ENCODE measurements at places on chromosomes 7 and 10.

DNA sequence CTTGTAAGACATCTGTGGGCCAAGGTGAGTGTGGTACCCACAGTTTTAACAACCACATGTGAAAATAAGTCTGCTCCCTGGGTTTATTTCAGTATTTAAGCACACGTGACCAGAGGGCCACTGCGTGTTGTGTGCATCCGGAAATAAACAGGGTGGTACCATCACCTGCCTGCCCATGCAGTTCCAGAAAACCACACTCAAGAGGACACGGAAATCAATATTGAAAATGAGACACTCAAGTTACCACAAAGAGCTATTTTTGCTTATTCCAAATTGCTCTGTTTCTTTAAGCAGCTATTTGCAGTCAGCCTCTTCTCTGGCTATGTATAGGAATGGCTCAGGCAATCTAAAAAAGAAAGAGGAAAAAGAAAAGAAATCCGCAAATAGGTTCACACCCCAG lies 71.8 kb upstream of the LOXL4 start:
- DNase-seq, result no peak

DNA sequence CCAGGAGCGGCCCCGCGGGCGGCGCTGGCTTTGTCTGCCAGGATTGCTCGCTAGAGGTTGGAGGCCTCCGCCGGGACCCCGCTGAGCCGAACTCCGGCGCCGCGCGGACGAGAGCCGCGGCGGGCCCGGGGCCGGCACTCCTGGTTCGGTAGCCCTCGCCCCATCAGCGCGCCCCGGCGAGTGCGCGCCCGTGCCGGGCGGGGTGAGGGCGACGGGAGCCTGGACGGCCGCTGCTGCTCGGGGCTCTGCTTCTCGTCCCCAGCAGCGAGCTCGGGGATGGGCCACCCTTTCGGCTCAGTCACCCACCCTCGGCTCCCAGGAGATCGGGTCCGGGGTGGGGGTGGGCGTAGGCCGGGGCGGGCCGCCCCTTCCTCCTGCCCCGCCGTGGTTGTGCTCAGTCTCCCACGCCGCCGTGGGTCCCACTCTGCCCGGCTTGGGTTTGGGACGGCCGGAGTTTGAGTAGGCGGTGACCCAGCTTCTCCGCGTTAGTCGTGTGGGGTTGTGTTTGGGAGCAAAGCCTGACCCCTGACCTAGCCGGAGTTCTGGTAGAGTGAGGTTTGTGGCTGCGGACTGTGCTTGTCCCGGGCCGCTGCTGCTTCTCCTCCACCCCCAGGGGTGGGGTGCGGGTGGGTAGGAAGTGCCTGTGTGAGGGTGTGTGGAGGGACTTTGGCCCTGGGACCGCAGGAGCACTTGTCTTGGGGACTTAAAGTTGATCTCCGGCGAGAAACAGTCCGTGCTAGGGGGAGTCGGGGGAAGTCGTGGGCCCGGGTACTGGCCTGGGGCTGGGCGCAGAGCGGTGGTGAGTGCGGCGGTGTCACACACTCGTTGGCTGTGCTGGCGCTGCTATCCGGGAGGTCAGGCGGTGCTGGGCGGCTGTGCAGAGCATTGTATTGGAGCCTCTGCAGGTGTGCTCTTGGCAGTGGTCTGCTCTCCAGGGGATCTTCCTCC lies 677 bp downstream of the TSPAN14 start:
- peak; percentile 70 for DNase-seq

- peak; percentile 87 for DNase-seq
Measured at GRCh38 chr7:114085592-114086501, 167.0 kb upstream of the PPP1R3A start.

- no peak for DNase-seq
Measured at GRCh38 chr10:99045671-99046070, 190.0 kb downstream of the HPSE2 start.

GRCh38 chr7:83148776-83149175 lies 13.9 kb downstream of the PCLO start:
- peak; percentile 45 for DNase-seq

DNA sequence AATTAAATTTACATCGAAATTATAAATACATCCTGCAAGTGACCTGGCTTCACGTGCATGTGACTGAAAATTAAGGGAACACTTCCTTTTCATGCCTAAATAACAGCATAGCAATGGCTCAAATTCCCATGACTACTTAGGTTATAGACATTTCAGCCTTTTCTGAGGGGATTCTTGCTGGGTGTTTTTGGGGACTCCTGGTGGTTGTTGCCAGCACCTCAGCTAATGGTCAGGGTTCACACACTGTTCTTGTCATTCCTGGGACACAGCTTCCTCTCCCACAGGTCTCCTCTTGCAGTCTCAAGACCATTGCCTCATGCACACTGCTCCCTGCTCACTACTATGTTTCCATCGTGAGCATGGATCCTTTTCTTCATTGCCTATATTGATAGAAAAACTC lies 148.9 kb upstream of the GLI3 start:
- DNase-seq, result no peak

- DNase-seq, result no peak
Measured at GRCh38 chr7:54591404-54592386, 49.5 kb downstream of the VSTM2A start.

- DNase-seq, result no peak
Measured at GRCh38 chr10:107420196-107420595, 255.7 kb upstream of the SORCS1 start.

GRCh38 chr7:36710186-36710791 lies 14.0 kb downstream of the AOAH start:
- DNase-seq, result no peak

DNA sequence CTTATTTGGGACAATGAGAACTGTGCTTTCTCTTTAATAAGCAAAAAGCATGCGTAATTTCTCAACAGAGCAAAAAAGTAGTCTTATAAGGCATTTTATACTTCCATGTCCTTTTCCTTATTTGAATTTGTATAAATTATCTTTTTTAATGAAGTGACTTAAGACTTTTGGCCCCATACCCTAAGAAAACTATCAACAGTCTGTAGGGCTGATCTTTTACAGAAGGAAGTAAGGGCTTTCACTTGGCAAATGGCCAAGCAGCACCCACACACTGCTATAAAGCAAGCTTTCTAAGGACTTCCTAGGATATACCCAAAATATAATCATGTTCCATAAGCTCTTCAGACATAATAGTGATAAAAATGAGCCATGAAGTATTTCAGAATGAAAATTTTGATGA lies 3.4 kb downstream of the CRPPA start:
- no peak for DNase-seq

GRCh38 chr7:21642422-21642821 lies 99.6 kb downstream of the DNAH11 start:
- no peak for DNase-seq

DNA sequence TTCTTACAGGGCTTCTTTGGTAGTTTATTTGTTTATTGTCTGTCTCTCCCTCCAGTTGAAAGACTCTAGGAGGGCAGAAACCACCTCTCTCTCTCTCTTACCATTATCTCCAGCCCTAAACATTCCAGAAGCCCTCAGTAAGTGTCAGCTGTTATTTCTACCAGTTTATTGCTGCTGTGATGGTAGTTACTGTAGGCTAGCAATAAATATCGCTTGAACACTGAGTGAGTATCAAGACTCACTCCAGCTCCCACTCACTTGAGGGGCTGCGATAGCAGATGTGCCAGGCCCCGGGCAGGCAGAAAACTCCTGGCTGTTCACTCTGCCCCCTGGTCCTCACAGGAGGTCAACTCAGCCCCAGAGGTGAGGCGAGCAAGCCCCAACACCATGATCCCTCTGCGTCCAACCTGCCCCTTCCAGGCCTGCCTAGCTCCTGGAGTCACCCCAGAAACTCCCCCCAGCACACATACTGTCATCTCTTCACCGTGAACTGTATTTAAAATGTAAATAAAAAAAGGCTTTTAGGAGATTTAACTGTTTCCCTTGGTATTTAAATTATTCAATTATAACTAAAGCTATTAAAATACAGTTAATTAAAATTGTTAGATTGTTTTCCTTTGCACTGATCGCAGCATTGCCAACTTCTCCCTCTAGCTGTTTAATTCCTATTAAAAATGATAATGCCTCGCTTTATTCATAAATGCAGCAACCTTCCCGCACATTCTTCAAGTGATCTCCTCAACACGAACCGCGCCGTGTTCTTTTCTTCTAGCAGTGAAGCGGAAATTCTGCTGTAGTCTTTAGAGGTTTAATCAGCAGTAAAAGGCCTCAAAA lies 321.1 kb upstream of the ZMIZ1 start:
- no peak for DNase-seq

- no peak for DNase-seq
Measured at GRCh38 chr10:111142092-111142768, 65.4 kb downstream of the ADRA2A start.

- DNase-seq, result no peak
Measured at GRCh38 chr7:47579458-47579857, 2.5 kb downstream of the TNS3 start.

DNA sequence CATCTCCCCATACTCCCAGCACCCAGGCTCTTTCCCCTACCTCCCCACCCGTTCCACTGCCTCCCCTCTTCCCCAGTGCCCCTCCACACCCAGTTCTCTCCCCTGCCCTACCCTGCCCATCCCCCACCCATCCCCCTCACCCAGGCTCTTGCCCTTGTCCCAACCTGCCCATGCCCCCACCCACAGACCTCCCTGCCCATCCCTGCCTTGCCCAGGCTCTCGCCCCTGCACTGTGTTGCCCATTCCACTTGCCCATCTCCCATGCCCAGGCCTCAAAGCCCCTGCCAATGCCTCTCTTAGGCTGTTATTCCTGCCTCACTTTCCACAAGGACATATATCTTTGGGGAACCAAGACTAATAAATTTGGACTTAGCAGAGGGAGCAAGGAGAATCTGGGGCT lies 262.6 kb upstream of the CXCL12 start:
- DNase-seq, result no peak

- no peak for DNase-seq
Measured at GRCh38 chr10:129568583-129569344, 101.7 kb downstream of the MGMT start.

DNA sequence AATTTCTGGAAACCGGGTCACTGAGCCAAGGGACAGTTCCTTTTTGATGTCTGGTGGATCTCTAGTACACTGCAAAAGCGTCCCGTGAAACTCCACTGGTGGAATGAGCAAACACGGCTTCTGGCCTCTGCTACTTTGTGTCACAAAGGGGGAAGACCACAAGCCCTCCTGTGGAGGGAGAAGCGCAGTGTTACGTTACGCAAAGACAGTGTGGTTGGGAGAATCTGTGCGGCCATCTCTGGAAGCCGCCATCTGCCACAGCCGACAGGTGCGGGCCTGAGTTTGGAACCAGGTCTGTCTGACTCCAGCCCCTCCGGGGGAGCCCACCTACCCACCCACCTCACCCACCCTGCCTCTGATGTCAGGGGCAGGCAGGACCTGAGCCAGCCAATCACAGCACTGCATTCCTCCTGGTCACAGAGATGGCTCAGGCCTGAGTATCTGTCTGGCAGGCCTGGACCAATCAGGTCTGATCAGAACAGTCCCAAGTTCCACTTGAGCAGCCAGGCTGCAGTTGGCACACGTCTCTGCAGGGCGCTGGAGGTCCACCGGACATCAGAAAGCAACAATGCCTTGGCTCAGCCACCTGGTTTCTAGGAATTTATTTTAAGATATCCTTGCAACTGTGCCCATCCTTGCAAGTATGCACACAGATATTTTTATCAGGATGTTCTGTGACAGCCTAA lies 3.0 kb upstream of the CYP2W1 start:
- no peak for DNase-seq

- DNase-seq, result no peak
Measured at GRCh38 chr7:105766421-105767073, 109.9 kb downstream of the ATXN7L1 start.

GRCh38 chr7:2065528-2065927 lies 167.2 kb downstream of the MAD1L1 start:
- no peak for DNase-seq

DNA sequence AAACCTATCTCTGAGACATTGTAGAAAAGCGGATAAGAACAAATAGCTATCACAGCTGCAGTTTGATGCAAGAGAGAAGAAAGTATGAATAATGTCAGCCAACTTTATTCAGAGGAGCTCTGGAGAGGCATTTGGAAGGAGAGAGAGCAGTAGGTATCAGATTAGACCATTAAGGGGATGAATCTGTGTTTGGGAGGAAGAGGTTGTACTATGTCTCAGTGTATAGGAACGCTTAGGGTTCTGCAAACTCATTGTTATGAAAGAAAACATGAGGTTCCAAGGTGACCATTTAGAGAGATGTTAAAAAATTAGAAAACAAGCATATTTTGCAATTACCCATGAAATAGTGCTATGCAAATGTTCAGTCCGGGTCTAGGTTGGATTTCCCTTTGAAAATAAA lies 207.5 kb upstream of the GNAI1 start:
- DNase-seq, result no peak
